CD4-positive, alpha-beta T cell (primary cell): ENCODE measurements at places on chromosomes 4 and X. TPM values are rescaled to one million over a fixed set of nuclear protein-coding genes. Genes with fewer than 3 reads are reported as not detected.
A peak's percentile ranks its signal among the peaks of the same experiment; 100 is the strongest.

ZNF157 gene
- 0.47 TPM for total RNA-seq

ITM2A gene
- 259 TPM for total RNA-seq

PRSS12 gene
- total RNA-seq, result not detected

TMSB15C gene
- 3.7 TPM for total RNA-seq

CXorf51A gene
- not detected for total RNA-seq

MAGEC3 gene
- not detected for total RNA-seq

ANOS1 gene
- not detected for total RNA-seq

RTL9 gene
- not detected for total RNA-seq

GRCh38 chr4:36854554-36854953 is 390.0 kb upstream of the NWD2 start:
- H3K27ac ChIP-seq, result no peak overlapping the region
- no peaks in the 10 kb centered on the region for H3K36me3 ChIP-seq
- DNase-seq, result no peak
- H3K4me3 ChIP-seq, result no peak overlapping the region
- H3K27me3 ChIP-seq, result no peaks in the 10 kb centered on the region

- DNase-seq, result no peak
- H3K4me3 ChIP-seq, result no peak overlapping the region
- H3K4me1 ChIP-seq, result no peaks in the 10 kb centered on the region
- H3K27me3 ChIP-seq, result peaks cover 3% of the 10 kb centered on the region
- no peaks in the 10 kb centered on the region for H3K36me3 ChIP-seq
These were observed 296.0 kb upstream of the SFRP2 start for GRCh38 chr4:154084864-154085263.

- no peaks in the 10 kb centered on the region for H3K36me3 ChIP-seq
- no peaks in the 10 kb centered on the region for H3K4me1 ChIP-seq
- H3K27me3 ChIP-seq, result no peaks in the 10 kb centered on the region
- no peak for DNase-seq
- H3K27ac ChIP-seq, result no peak overlapping the region
These were observed 187.2 kb upstream of the SPRY1 start for GRCh38 chr4:123209436-123209835.

DNA sequence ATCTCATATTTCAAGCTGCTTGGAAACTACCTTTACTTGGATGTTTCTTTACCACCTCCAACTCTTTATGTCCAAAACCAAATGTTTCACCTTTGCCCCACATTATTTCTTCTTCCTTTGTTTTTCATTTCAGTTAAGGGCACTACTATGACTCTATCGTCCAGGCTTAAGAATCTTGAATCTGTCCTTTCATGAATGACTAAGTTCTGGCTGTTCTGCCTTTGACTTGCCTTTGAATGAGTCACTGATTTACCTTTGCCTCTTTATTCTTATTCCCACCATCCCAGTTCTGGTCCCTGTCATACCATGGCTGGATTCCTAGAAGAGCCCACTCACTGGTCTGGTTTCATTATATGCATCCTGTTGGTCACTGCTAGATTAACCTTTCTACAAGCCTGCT is 30.6 kb upstream of the PLAC1 start:
- no peaks in the 10 kb centered on the region for H3K36me3 ChIP-seq
- H3K4me3 ChIP-seq, result no peak overlapping the region
- no peak for DNase-seq
- no peaks in the 10 kb centered on the region for H3K4me1 ChIP-seq
- H3K27me3 ChIP-seq, result peaks cover 5% of the 10 kb centered on the region
- no peak overlapping the region for H3K27ac ChIP-seq

DNA sequence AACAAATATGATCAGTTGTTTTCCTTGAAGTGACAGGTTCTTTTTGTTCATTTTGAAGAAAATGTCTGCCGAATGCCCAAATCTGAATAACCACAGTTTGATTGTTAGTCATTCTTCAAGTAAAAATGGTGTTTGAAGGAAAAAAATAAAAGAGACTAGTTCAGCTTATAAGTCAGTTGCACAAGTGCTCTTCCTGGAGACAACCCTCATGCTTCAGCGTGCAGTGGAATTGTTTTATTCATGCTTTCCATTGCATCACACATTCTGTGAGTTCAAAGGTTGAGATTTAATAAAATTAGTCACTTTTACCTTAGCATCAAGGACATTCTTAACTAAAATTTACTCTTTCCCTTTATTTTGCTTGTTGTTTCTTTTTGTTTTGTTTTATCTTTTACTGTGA is 404.9 kb downstream of the ZNF674 start:
- no peak overlapping the region for H3K27ac ChIP-seq
- H3K36me3 ChIP-seq, result no peaks in the 10 kb centered on the region
- no peaks in the 10 kb centered on the region for H3K27me3 ChIP-seq

GRCh38 chrX:14802943-14803710 is 69.7 kb downstream of the FANCB start:
- H3K4me3 ChIP-seq, result no peak overlapping the region
- DNase-seq, result no peak
- no peaks in the 10 kb centered on the region for H3K4me1 ChIP-seq
- H3K36me3 ChIP-seq, result no peaks in the 10 kb centered on the region
- no peak overlapping the region for H3K27ac ChIP-seq

- H3K4me3 ChIP-seq, result no peak overlapping the region
- H3K27ac ChIP-seq, result no peak overlapping the region
- no peaks in the 10 kb centered on the region for H3K4me1 ChIP-seq
- H3K27me3 ChIP-seq, result no peaks in the 10 kb centered on the region
These were observed 95.3 kb downstream of the ZAR1 start for GRCh38 chr4:48585401-48585800.

DNA sequence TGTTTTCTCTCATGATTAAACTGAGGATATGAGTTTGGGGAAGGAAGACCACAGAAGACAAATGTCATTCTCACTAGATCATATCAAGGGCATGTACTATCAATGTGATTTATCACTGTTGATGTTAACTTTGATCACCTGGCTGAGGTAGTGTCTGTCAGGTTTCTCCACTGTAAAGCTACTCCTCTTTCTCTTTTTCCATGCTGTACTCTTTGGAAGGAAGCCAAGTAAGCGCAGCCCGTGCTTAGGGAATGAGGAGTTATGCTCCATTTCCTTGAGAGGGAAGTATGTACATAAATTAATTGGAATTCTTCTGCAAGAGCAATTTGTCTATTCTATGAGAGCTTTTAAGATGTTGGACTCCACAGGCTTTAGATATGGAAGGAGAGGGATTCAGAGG is 4.0 kb upstream of the KANTR start:
- H3K27ac ChIP-seq, result no peak overlapping the region
- no peaks in the 10 kb centered on the region for H3K27me3 ChIP-seq
- H3K4me1 ChIP-seq, result peaks cover 33% of the 10 kb centered on the region
- peaks cover 18% of the 10 kb centered on the region for H3K36me3 ChIP-seq
- no peak for DNase-seq

DNA sequence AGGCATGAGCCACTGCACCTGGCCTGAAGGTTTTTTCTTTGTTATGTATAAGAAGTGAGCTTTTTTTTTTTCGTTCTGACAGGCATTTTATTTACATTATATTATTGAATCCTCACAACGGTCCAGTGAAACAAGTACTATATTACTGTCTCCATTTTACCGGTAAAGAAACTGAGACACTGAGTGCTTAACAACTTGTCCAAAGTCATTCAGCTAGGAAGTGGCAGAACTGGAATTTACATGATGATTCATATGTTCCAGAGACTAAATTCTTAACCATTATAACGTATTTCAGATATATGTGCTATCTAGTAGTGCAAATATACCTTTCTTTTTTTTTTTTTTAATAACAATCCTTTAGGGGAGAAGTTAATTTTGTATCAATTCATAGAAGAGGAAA is 18.4 kb upstream of the SLC6A14 start:
- no peaks in the 10 kb centered on the region for H3K36me3 ChIP-seq
- DNase-seq, result no peak
- no peaks in the 10 kb centered on the region for H3K4me1 ChIP-seq
- H3K27ac ChIP-seq, result no peak overlapping the region
- no peak overlapping the region for H3K4me3 ChIP-seq

DNA sequence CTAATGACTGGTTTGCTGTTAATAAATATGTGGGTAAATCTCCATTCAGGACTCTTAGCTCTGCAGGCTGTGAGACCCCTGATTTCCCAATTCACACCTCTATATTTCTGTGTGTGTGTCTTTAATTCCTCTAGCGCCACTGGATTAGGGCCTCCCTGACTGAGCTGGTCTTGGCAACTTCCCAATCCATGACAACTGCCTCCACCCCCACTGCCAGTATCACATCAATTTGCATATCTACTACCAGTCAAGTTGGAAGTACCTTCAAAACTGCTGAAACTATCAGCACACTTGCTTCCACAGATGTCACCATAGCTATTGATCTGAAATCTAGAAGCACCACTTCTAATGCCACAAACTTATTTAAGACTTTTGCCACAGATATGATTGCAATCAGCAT is 27.6 kb downstream of the OPRPN start:
- no peak overlapping the region for H3K4me3 ChIP-seq
- no peaks in the 10 kb centered on the region for H3K4me1 ChIP-seq
- no peak overlapping the region for H3K27ac ChIP-seq
- no peak for DNase-seq
- no peaks in the 10 kb centered on the region for H3K36me3 ChIP-seq

DNA sequence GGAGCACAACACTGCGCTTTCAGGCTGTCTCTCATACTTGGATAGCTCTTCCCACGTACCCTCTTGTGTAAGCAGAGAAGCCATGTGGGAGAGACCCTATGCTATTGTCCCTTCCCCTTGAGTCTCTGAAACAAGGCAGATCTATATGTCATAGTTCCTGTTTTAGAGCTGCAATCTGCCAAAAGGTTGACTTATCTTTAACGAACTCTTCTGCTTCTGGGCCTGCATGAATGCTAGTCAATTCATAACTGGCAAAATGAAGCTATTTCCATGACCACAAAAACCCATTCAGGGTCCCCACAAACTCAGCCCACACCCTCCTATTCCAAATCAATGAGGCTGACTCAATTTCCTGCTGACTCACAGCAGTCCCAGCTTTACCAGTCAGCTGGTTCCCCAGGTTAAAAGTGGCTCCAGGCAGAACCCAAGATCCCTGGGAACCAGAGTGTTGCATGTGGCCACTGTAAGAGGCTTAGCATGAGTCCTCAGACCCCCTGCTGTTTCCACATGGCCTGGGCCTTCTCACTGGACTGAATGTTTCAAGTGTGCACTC is 25.3 kb upstream of the SOD3 start:
- no peak overlapping the region for H3K27ac ChIP-seq
- DNase-seq, result no peak
- no peaks in the 10 kb centered on the region for H3K27me3 ChIP-seq
- H3K4me1 ChIP-seq, result no peaks in the 10 kb centered on the region
- H3K36me3 ChIP-seq, result no peaks in the 10 kb centered on the region

DNA sequence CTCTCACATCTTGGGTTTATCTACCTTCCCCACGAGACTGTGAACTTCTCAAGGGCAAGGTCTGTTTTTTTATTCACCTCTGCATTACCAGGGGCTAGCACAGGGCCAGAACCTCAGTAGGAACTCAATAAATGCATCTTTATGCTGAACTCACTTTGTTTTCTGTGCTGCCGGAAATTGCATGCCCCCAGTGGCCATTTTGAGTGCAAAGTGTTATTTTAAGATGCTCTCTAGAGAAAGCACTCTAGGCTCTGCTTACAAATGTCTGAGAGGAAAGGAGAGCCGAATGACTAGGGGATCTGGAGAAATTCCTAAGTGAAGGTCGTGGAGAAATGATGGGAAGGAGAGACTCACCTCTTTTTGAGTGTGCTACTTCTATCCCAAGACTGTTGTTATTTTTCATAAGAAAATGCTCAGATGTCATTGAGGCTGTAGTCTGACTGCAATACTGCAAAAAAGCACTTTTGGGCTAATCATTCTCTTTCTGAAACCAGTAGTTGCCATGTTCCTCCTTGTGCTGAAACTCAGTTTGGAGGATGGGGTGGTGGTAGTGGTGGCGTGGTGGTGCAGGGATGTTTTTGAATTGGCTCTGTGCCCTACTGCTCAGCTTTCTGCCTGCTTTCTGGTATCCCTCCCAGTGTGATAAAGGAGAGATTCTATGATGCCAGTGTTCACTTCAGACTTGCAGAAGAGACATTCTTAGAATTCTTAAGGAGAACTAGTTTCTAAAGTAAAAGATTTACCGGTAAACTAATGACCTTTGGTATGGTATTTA is 41.3 kb downstream of the DOCK11 start:
- peak overlapping the region; percentile 59 for H3K27ac ChIP-seq
- peak overlapping the region; percentile 3 for H3K4me3 ChIP-seq
- H3K36me3 ChIP-seq, result peaks cover 4% of the 10 kb centered on the region
- DNase-seq, result peak; percentile 23

- no peak overlapping the region for H3K27ac ChIP-seq
- no peaks in the 10 kb centered on the region for H3K36me3 ChIP-seq
- DNase-seq, result no peak
- no peak overlapping the region for H3K4me3 ChIP-seq
- no peaks in the 10 kb centered on the region for H3K4me1 ChIP-seq
- no peaks in the 10 kb centered on the region for H3K27me3 ChIP-seq
These were observed 192.2 kb upstream of the TLL1 start for GRCh38 chr4:165680821-165681220.

DNA sequence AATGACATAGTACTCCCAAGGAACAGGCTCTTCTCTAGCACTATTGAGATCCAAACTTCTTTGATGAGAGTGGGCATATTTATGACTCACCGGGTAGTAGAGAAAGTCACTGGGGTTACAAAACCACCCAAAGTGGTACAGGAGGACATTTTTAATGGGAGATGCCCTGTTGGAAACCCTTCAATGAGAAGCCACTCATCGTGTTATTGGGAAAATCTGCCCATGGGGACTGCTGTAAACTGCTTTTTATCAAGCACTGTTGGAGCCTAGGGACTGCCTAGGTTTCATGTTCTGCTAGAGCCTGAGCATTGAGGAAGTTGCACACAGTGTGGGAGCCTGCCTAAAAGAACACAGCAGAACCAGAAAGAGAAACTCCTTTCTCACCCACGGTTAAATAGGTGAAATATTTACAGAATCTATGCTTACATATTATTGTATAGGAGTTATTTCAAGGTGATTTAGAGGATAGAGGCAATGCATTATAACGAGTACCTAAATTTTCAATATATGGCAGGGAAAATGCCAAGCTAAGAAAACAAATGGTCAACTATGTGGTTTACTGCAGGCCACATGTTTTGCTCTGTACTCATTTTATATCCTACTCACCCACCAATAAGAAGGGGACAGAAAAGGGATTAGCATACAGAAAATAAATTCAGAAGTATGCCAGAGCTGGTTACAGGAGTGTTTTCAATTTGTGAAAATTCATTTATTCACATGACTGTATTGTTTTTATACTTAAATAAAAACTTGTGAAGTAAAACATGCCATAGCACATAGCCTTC is 559.1 kb downstream of the FSTL5 start:
- no peaks in the 10 kb centered on the region for H3K4me1 ChIP-seq
- DNase-seq, result no peak
- no peaks in the 10 kb centered on the region for H3K36me3 ChIP-seq
- no peak overlapping the region for H3K27ac ChIP-seq
- no peaks in the 10 kb centered on the region for H3K27me3 ChIP-seq
- no peak overlapping the region for H3K4me3 ChIP-seq

GRCh38 chrX:13397878-13398818 is 78.3 kb upstream of the ATXN3L start:
- no peaks in the 10 kb centered on the region for H3K27me3 ChIP-seq
- DNase-seq, result no peak
- no peak overlapping the region for H3K27ac ChIP-seq
- no peaks in the 10 kb centered on the region for H3K36me3 ChIP-seq
- H3K4me1 ChIP-seq, result no peaks in the 10 kb centered on the region
